NCI-H1694 treated with DMSO at 0.1 percent for 48 hours (cell line): ENCODE measurements at places on chromosomes 3 and 15.
A peak's percentile ranks its signal among the peaks of the same experiment; 100 is the strongest.

GRCh38 chr3:139122612-139123011 is 77.9 kb upstream of the PRR23C start:
- no peak for DNase-seq

- DNase-seq: no peak
These were observed 170.7 kb downstream of the SV2B start for GRCh38 chr15:91270747-91271146.

- no peak for DNase-seq
These were observed 47.8 kb downstream of the BOC start for GRCh38 chr3:113259196-113259595.

DNA sequence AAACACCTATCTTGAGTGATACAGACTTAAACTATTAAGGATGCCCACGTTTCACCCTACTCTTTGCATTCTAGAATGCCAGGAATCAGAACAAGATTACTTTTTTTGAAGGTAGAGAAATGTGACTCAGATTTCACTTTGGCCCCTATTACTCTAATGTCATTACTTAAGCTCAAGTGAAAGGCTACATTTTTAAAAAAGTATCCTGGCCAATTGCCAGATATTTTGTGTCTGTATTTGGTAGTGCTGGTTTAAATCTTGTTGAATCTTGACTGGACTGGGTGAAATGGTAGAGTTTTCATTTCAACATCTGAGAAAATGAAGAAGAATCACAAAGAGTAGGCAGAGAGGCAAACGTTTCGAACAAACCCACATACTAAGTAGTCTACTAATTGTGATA is 218.2 kb upstream of the UBE2E1 start:
- DNase-seq: no peak

- no peak for DNase-seq
These were observed 80.1 kb downstream of the SLC6A1 start for GRCh38 chr3:11072631-11073030.

- no peak for DNase-seq
These were observed 319.2 kb upstream of the TRIM42 start for GRCh38 chr3:140358686-140359085.

DNA sequence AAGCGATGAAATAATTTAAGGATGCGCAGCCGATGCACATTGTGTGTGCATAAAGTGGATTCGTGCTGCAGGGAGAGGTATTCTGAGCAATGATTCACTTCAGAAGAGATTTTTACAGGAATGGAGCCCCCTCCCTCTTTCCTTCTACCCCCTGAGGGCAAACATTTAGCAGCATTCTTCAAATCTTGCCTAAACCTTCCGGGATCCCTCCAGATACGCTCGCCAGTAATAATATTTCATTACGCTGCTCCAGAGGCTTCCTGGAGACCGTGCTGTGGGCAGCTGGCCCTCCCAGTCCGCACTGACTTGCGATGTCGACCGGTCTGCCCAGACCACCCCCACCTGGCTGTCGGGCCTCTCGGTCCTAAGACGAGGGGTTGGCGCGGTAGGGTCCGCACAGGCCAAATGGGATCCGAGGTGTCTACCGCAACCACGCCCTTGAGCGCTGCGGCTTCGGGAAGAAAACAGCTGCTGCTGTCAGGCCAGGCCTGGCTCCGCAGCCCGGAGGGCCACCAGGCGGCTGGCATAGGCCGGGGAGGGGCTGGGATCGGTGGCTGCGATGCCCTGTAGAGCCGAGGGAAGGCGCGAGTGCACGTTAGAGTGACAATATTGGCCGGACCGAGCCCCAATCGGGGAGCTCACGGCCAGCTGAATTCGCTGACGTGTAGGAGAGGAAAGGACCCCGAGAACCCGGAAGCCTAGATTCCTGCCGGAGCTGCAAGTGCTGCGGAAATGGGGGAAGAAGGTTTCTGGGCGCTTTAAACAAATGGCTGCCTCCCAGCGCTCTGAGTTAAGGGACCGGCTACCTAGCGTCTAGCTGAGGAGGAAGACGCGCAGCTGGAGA is 14.3 kb downstream of the ZIC4 start:
- no peak for DNase-seq

- no peak for DNase-seq
These were observed 1055.8 kb upstream of the CADM2 start for GRCh38 chr3:83902787-83903533.

DNA sequence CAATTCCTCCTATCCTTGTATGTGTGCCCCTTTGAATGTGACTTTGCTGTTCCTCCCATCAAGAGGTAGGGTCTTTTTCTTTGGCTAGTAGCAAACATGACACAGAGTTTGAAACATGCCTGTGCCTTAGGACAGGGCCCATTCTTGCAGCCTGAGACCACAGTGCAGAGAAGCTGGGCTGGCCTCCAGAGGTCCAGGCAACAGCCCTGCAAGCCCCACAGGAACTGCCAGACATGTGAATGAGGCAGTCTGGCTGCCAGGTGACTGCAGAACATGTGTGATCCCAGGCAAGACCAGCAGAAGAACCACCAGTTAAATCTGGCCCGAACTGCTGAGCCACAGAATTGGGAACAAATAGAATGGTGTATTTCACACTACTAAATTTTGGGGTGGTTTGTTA is 1.2 kb upstream of the HGD start:
- DNase-seq: no peak

DNA sequence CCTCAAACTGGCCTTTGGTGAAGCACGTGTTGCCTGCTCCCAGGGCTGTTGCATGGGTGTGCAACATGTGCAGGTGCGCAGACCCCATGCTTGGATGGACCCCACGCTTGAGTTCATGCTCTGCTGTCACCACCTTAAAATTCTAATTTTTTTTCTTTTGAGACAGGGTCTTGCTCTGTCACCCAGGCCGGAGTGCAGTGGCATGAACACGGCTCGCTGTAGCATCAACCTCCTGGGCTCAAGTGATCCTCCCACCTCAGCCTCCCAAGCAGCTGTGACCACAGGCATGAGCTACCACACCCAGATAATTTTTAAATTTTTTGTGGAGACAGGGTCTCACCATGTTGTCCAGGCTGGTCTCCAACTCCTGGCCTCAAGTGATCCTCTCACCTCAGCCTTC is 9.1 kb upstream of the IGDCC3 start:
- DNase-seq: no peak

- no peak for DNase-seq
These were observed 227.5 kb downstream of the PTPRG start for GRCh38 chr3:61788623-61789507.

DNA sequence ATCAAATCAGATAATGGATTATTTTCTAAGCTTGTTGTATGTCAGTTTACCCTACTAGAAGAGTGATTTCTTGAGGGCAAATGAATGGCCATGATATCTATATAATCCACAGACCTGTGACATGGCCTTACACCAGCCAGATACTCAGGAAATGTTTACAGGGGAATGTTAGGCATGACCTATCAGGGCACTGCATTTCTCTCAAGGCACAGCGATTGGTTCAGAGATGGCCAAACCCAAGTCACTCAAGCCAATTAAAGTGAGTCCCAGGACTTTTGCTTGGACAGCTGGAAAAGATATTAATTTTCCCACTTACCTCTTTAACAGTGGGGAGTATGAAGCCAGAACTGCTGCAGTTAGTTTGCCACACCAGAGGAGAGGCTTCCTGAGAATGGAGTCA is 28.7 kb upstream of the GATA2 start:
- no peak for DNase-seq

DNA sequence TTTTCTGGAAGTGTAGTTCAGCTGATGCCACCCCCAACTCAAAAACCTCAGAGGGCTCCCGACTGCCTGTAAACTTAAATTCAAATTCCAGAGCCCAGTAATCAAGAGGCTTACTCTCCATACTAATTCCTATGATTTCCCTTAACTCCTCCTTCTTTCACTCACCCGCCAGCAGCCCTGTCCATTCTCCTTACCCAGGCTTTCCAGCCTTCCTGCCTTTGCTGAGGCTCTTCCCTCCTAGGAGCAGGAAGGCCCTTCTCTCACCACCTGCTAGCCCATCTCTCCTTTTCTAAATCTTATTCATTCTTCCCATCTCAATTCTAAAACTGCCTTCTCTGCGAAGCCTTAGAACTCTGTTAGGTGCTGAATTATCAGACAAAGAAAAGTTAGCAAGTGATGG is 30.4 kb downstream of the RORA start:
- DNase-seq: no peak

DNA sequence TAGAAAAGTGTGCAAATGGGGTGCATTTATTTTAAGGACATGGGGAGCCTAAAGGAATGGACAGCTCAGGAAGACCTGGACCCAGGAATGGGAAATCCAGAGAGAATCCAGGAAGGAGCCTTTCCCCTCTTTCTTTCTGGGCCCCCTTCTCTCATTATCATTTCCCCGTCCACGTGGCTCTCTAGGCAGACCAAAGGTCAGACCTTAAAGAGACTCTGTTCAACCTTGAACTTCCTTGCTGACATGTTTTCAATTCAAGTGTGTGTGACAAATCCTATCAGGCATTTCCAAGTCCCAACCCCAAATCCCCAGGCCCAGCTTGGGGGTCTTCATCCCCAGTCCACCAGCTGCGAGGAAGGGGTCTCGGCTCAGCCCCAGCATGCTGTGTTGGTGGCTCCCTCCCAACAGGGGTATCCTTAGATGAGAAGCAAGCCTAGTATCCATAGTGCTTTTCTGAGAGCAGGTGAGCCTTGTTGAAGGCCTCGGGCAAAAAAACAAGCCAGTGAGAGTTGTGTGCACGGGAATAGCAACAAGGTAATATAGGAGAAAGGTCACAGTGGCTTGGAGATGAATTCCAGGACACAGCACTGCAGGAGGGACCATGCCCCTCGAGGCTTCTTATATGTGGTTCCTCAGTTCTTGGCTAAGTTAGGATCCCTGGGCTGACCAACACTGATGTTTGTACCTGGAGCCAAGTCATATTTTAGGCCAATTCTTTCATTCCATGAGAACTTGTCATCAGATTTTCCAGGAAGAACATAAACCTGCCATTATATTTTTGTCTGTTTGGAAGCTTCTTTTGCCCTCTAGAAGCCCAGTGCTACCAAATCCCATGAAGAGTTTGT is 130.0 kb downstream of the ASB7 start:
- no peak for DNase-seq

GRCh38 chr3:184822654-184823053 is 10.7 kb downstream of the VPS8 start:
- no peak for DNase-seq

DNA sequence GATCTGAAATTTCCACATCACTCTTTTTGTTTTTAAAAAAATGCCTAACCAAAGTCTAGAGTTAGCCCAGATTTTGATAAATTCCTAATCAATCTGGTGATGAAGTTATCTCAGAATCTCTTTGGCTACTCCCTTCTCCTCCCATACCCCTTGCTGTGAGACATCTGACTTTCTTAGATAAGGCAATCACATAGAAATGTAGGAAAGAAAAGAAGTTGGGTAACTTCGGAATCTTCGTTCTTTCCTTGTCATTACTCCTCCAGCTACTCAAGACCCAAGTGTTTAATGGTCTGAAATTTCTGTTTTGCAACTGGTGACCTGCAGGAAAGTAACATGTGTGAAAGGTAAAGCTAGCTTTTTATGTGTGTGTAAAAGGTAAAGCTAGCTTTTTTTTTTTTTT is 37.8 kb downstream of the MYL3 start:
- no peak for DNase-seq

- DNase-seq: no peak
These were observed 159.9 kb downstream of the APBA2 start for GRCh38 chr15:29045717-29046116.

DNA sequence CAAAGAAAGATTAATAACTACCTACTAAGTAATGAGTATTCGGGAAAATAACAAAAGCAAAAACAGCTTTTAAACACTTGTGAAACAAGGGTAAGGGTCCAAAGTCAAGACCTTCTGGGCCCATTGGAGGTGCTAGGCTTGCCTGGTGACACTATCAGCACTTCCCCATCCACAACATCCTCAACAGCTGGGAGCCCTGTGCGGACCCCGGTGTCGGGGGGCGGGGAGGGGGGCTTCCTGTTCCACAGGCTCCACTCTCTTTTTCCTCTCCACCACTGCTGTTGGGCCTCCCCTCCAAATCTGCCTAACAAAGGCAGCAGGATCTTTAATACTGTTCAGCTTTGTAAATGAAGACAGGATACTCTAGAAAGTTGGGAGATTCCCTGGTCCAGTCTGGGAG is 21.6 kb downstream of the NGRN start:
- no peak for DNase-seq

DNA sequence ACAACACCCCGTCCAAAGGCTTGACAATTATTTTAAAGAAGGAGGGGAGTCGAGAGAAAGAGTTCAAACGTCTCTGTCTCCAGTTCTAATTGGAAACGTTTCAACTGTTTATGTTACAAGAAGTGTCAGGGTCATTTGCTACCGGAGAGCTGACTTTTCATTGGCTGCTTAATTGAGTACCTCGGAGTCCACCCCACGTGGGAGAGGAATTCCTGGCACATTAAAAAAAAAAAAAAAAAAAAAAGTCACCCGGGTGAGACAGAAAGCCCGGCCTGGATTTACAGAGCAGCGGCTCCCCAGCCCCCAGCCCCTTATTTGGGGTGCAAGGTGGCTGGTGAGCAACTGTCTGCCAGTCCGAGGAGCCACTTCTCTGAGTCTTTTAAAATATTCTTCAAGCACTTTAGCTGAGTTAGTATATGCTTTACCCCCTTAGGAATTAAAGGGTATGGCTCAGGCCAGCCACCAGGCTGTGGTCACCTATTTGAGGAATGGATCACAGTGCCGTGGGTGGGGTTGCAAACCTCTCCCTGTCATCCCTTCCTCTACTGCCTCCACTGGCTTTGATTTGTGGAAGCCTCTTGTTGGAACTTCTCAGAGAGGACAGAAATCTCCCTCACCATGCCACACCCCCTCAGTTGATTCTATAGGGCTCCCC is 3.9 kb upstream of the TLE3 start:
- peak; percentile 51 for DNase-seq

GRCh38 chr3:55615694-55616295 is 128.7 kb upstream of the WNT5A start:
- DNase-seq: no peak

DNA sequence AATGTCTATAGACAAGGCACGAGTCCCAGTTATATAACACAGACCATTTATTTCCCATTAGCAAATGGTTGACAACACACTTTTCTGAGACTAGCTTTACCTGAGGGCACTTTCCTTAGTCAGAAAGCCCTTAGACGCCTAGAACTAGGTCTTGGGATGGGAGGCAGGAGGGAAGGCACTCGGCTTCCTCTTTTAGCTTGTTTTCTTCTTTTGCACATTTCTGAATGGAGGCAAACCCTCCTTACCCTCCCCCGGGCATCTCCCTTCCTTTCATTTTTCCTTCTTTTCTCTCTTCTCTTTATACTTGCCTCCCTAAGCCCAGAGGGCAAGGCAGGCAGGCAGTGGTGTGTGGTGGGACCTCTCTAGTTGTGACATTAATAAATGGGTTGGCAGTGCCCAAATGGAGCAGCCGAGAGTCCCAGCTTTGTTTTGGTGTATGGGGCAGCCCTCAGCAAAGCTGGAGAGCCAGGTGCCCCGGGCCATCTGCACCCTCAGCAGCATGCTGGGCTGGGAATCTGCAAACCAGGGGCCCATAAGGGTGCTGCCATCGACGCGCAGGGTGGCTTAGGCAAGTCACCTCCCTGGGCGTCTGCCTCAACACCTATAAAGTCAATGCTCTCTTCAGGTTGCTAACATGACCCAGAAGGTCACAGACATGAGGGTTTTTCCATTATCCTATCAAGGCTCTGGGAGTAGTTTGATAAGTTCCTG is 21.1 kb upstream of the BCL2L10 start:
- no peak for DNase-seq
